ENCODE measurements at places on chromosomes 2 and 18.

GRCh38 chr2:1140389-1141003 lies 189.8 kb downstream of the SNTG2 start:
- DNase-seq = no peak

DNA sequence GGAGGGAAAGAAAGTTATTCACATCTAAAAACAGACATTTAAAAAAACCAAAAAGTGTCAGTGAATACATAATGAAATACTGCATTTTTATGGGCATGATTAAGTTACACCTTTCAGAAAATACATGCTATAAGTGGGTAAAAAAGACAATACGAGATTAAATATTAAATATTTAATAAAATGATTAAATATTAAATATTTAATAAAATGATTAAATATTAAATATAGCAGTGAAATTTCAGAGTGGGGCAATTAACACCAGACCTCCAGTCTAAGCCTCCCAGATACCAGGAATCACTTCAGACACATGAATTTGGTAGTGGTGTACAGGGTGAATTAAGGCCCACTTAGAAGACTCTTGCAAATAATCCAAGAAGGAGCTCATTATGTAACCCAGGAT lies 15.5 kb downstream of the RBM43 start:
- DNase-seq = no peak

- DNase-seq = no peak
Measured at GRCh38 chr2:161163440-161163839, 3.2 kb downstream of the TANK start.

DNA sequence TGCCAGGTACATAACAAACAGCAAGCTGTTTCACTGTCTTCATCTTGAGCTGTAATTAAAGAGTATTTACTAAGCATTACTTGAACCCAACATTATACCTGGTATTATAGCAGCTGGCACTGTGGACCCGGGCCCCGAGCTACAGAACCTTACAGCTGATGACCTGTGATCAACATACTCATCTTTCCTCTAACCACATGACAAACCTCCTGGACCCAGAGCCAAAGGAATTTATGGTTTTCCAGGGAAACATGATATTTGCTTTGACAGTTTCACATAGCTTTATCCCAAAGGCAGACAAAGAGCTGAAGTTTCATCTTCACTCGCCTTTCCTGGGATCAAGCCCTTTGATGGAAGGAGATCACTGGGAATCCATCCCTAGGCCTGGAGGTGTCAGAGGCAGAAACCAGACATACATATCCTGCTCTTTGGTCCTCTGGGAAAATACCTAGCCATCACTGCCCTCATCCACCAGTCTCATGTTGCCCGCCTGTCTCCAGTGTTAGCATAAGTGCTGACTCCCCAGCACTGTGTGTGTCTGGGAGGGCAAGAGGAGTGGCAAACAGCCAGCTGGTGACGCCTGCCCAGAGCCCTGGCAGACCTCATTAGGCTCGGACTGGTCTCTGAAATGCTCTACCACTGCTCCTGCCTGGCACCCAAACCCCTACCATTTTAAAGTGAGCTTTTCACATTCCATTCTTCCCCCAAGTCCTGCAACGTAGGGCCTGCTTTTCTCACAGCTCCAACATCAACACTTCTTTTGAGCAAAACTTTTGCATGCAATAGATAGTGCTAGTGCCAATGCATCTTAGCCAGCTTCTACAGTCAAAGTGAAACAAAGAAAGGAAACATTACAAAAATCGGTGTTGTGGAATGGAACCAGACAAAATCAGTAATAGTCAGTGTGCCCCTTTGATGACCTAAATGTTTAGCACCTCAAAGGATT lies 138.8 kb upstream of the CTAGE1 start:
- DNase-seq = no peak

DNA sequence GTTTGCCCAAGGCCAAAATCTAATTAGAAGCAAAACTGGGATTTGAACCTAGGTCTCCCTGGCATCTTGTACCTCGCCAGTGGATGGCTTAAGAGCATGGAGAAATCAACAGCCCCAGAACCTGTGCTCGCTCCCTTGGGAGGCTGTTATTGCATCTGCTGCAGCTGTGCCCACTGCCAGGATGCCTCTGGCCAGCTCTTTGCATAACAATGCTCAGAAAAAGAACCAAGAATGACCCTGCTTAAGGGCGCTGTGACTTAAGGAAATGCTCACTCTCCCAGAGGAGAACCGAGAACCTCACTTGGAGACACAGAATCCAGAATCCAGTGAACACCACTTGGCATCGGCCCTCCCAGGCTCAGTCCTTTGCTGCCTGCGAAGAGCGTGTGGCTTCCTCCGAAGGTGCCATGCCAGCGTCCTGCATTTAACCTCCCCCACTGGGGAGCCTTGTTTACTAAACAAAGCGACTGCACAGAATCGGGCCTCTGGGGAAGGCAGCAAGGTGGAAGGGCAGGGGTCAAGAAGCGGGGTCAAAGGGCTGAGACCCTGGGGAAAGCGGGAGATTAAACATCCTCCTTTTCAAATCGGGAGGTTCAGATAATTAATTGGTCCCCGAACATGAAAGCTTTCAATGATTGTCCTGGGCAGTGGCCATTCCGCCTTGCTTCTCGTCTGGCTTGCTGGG lies 71.0 kb upstream of the BOD1L2 start:
- no peak for DNase-seq
